Activated CD4-positive, CD25-positive, alpha-beta regulatory T cell treated with anti-CD3 and anti-CD28 coated beads, Interleukin-2, amount 50 U/mL, for 24 hours (primary cell): ENCODE measurements at places on chromosomes 7 and 10.

- no peak for ATAC-seq
These were observed 50.3 kb downstream of the CSTF2T start for GRCh38 chr10:51649064-51649463.

GRCh38 chr7:131010717-131011431, 276.9 kb upstream of the KLF14 start:
- ATAC-seq: peak; percentile 81

DNA sequence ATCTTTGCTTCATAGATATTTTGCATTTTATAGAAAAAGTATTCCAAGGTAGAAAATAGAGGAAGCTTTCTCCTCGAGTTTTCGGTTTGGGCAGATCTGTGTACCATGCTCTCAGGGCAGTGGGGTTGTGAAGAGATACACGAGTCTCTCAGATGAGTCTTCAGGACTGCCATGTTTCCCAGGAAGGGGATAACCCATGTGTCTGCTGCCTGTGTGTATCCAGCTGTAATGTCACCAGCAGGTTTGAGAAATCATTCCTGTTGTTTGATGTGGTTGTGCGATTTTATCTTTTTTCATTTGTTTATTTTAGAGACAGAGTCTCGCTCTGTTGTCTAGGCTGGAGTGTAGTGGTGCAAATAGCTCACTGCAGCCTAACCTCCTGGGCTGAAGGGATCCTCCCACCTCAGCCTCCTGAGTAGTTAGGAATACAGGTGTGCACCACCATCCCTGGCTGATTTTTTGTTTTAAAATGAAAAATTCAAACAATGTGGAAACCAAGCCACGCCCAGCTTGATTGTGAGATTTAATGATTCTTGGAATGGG, 48.9 kb downstream of the SNX10 start:
- no peak for ATAC-seq

DNA sequence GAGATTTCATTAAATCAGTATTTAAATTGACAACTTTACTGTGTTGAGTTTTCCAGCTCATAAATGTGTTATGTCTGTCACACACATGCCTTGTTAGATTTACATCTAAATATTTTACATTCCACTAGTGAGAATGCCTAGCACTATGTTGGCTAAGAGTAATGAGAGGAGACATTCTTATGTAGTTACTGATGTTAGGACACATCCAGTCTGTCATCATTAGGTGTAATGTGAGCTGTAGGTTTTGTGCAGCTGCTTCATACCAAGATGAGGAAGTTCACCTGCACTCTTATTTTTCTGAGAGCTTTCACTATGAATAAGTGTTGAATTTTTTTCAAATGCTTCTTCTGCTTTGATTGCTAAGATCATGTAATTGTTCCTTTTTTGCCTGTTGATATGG, 218.0 kb upstream of the IGFBP3 start:
- ATAC-seq: no peak

DNA sequence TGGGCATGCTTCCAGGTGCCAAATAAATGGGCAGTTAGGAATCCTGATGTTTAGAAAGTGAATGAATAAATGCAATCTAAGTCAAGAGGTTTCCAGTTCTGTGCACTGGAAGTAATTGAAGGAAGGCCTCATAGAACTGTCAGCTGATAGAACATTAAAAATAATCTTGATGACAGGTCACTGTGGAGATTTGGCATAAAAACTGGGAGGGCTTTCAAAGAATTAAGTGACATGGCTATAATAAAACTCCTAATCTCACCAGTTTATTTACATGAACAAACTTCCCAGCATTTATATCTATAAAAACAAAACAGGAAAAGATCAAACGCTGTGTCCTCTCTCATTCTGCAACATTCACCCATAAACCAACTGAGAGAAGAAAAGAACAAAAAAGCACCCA, 170.5 kb downstream of the SLIT1 start:
- ATAC-seq: no peak

DNA sequence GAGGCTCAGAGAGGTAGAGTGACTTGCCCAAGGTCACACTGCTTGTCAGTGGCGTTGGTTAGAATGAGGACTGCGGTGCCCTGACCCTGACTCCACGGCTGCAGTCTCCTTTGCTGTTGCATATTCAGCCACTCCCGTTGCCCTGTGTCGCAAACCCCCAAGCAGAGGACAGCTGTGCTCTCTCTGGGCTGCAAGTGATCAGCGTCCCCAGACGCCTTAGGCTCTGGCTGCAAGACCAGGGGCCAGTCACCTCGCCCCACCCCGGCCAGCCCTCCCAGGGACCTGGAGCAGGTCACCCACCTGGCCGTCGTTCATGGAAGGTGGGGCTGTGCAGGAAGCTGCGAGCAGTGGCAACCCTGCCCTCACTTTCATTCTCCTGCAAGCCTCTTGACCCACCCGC, 51.7 kb upstream of the NANOS1 start:
- no peak for ATAC-seq

DNA sequence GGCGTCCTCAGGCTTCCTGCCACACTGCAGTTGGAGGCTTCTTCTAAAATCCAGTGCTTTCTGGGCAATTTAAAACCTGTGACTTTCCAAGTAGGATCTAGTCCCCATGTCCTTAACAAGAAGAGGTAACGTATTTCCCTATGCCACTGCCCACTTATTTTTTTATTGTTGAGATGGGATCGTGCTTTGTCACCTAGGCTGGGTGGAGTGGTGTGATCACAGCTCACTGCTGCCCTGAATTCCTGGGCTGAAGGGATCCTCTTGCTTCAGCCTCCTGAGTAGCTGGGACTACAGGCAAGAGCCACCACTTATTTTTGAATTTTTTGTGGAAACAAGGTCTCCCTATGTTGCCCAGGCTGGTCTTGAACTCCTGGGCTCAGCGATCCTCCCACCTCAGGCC, 63.4 kb downstream of the DAGLB start:
- ATAC-seq: no peak

DNA sequence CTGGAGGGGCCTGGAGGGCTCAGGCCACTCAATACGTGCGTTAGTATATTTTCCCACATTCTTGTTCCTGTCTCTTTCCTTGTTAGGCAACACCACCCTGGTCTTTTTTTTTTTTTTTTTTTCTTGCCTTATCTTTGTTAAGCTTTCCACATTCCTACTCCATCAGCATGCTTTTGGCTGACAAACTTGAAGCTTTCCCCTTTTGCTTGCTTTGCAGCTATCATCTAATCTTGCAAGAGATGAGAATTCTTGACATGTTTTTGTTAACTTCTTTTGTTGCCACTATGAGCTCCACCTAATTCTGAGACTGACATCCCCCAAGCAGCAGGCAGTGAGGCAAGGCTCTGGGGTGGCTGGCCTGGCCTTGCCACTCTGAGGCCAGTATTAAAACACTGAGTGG, 52.5 kb upstream of the NRP1 start:
- ATAC-seq: no peak

DNA sequence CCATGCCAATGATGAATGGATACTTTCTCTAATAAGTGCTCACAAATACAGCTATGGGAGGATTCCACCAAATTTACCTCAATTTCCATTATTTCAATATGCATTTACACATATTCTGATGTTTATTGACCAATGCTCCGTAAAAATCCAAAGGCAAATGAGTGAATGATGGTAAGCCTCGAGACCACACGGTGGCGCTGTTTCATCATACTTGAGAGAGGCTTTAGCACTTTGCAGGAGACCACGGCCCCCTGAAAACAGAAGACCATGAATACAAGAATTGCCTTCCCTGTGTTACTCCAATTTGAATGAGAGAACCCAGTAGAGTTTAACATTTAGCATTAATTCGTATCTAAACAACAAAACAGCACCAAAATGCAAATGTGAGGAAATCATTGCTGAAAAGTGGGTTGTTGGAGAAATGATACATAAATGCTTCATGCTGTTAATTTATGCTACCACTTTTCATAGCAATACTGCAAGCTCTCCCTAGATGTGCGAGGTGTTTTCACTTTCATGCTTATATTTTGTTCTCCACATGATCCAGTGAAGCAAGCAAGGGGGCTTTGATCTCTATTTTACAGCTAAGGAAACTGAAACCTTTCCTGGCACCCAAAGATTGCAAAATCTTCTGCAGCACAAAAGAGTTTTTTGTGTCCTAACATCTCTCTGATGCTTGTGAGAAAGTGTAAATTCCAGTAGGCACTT, 35.4 kb downstream of the TRIL start:
- ATAC-seq: no peak

GRCh38 chr7:69599955-69600709, 1.9 kb downstream of the AUTS2 start:
- no peak for ATAC-seq

DNA sequence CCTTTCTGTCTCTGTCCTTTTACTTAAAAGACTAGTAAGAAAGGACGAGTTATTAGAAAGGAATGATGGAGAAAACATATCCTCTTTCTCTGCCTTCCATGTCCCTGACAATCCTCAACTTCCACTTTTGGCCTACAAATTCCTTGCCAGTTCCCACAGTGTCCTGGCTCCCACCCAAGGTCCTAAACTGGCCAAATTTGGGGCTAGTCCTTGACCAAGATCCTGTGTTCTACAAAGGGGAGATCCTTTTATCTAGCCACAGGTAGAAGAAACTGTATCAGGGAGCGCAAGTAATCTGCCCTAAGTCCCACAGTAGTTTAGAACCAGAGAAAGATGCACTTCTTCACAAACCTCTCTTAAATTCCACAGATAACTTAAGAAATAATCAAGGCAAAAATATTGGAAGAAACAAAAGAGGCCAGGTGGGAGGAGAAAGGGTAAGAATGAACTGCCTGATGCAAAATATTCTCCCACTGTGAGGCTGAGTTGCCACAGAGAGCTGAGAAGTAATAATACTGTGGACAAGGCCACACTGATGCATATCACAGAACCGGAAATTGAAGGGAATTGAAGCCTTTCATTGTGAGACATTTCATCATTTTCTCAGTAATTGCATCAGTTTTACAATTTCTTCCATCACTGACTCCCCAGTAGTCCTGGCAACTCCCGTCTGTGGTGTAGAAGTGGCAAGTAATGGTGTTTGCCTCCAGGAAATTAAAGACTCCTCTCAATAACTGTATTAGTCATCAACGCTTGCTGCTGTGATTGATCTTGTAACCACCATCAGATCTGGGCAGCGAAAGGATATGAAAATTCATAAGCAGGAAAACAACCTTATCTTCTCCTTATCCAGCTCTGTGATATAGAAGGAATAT, 47.2 kb downstream of the DNAJC12 start:
- ATAC-seq: peak; percentile 67

GRCh38 chr10:27908231-27908630, 90.6 kb downstream of the ODAD2 start:
- ATAC-seq: no peak

DNA sequence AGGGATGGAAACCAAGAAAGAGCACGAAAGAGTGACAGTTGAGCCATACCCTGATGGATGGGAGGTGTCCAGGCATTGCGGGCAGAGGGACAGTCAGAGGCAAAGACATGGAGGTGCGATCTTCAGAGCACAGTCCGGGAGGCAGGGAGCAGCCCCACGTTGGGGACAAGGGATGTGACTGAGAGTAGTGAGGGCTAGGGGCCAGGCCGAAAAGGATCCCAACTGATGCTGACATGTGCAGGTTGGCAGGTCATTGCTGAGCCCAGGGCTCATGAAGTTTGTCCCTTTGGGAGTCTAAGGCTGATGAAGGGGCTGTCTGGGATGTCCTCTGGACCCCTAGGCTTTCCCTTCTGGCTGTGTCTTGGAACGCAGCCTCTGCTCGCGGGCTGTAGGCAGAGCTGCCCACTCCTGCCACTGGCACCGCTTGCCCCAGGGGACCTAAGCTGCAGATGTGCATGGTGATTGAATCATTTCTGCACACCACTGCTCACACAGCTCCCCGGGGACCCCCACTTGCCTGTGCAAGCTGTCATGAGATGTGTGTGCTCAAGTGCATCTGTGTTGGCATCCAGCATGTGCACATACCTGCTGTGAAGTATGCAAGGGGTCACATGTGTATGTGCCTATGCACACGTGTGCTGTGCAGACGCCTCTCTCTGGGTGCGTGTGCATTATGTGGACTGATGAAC, 125.1 kb downstream of the ZMIZ1 start:
- no peak for ATAC-seq

GRCh38 chr7:24463474-24463873, 109.8 kb upstream of the PALS2 start:
- ATAC-seq: no peak

DNA sequence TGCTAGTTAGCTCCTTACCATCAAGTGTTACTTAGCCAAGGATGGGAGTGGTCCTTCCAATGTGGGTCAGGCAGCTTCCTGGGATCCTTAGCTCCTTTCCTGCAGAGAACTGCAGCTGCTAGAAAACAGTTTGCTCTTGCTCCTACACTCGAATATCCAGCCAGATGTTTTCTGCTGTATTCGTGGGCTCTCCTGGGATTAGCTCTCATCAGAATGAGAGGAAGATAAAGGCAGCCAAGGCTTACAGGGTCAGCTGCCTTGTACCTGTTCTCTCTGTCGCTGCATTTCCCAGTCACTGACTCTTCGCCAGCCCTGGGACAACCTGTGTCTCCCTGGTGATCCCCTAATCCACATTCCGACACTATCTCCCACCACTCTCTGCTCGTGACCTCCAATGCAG, 29.0 kb downstream of the NEUROD6 start:
- ATAC-seq: no peak

DNA sequence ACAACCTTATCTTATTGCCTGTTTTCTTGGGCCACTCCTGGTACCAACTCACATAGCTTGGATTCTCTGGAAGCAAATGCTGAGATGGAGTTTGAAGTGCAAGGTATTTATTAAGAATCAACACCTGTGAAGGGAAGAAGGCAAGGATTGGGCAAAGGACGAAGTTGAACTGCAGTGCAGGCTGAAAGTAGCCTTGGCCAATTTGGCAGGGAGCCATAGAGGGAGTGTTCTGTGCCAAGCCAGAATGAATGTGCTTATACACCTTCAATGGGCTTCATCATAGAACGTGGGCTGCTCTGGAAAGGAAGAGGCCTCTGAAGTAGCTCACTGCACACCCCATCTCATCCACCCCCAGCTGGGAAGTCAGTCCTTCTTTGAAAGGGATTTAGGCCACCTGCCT, 79.8 kb upstream of the IFRD1 start:
- no peak for ATAC-seq

DNA sequence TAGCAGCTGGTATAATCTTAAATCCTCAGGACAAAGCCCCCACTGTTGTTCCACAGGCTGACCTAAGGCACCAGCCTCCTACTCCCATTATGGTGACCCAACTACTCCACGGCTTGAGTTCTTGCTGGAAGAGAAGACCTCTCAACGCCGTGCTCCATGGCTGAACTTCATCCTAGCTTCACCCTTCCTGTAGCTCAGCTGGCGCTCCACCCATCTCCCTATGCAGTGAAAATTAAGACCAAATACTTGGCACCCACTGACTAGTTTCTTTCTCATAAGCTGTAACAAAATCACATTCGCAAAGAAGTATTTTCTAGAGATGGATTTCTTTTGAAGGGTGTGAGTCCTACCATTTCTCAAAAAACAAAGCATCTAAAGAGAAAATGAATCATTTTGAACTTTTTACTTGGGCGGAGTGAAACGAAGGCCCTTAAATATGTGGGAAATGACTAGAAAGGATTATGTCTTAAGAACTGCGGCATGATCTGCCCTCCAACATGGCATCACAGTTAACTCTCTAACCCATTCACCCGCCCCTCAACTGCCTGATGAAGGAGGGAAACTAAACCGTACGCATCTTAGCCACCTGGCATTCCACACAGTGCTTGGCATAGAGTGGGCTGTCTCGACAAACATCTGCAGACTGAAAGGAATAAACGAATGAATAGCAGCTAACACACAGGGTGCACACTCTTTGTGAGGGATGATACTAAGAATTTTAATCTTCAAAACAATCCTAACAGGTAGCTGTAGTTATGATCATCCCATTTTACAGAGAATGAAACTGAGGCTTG, 32.7 kb downstream of the GFRA1 start:
- ATAC-seq: no peak

GRCh38 chr10:30784897-30785605, 155.5 kb upstream of the LYZL2 start:
- peak; percentile 22 for ATAC-seq
